Muscle of back (tissue), 13 donors: ENCODE measurements at places on chromosomes 6 and 20.

DNA sequence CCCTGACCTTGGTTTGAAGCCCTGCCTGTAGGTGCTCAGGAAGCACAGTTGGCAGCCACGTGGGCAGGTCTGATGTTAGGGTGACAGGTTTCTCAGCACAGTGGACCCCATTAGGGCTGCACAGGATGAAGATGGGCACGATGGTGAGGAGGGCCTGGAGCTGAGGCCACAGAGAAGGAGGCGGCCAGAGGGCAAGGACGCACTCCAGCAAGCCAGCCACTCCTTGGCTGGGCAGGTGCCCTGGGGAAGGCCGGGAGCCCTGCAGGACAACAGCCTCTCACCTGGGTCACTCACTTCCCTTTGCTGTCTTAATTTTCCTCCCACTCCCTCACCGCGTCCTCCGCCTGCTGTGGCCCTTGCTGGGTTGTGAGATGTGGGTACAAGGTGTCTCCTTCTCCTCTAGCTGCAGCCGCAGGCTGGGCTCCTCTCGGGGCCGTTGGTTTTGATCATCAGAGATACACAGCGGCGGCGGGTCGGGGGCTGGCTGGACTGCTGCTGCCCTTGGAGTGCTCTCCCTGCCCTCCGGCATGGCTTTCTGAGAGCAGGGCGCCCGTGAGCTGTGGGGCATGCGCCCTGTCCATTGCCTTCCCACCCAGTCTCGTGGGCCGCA is 5.7 kb downstream of the OSBPL2 start:
- no peak for DNase-seq

DNA sequence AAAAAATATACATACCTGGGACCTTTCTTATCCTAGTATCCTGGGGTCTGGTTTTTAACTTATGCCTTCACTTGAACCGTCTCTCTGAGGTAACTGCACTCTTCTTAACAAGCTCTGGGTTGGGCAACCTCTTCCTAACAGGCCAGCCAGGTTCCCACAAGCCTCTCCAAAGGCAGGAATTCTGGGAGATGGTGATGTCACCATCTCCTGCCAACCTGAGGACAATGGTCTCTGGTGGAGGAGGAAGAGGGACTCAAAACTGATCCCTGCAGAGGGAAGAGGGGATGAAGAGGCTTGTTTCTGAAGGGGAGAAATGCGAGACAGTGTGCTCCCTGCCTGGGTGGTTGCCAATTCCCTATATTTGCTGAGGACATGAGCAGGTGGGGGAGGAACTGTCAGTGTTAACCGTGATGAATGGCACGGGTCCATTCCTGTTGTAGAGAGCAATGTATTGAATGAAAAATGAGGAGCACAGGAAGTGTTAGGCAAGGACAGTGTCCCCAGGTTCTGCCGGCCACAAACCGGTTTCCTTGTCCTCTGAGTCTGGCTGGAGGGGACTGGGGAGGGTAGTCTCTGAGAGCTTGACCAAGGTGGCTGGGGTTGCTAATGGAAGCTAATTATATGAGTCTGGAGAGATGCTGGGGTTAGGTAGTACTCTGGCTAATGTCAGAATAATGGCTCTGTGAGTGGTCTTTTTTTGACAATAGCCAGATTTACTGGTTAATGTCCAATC is 95.5 kb downstream of the KCNB1 start:
- no peak for DNase-seq

DNA sequence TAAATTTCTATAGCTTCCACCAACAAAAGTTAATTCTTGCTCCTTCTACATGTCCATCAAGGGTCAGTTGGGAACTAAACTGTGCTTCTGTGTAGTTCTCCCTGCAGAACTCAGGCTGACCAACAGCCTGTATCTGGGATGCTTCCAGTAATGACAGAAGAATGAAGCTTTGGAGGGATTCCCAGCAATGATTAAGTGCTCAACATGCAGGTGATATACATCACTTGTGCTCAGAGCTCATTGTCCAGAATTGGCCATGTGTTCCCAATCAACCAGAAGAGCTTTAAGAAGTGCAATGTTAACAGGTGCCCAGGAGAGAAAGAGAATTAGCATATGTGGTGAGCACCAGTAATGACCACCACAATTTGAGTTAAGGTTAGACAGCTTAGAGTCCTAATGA is 37.4 kb upstream of the SNRPB2 start:
- no peak for DNase-seq

GRCh38 chr6:54899442-54899841 is 52.9 kb downstream of the FAM83B start:
- DNase-seq: no peak

DNA sequence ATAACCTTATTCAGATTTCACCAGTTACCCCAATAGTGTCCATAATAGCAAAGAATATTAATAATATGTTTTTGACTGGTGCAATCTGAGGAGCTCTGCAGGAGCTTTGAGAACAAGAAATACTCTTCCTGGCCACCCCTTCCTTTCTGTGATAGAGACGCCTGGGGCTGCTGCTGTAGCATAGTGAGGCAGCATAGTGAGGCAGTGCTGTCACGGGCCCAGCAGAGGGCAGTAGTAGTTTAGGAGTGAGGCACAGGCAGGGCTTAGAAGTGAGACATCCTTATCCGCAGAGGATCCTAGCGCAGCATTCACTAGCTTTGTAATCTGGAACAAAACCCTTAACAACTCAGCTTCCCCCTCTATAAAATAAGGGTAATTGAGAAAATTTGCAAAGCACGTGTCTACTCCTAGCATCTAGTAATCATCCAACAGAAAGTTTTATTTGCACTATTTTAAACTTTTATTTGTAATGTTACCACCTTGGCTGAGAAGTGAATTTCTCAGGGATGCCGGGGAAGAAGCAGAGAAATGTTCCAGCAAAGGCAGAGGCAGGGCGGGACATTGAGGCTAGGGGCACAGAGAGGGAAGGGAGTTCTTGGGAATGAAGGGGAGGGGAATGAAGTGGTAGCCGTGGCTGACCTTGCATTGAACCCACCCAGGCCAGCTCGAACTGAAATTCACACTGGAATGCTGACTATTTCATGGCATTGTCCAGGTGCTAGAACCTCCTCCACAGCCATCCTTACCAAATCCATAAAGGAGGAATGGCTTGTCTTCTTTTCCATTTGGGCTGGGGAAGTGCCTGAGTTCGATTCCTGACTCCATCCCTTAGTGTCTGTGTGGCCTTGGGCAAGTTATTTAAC is 78.8 kb downstream of the CDS2 start:
- peak; percentile 41 for DNase-seq

DNA sequence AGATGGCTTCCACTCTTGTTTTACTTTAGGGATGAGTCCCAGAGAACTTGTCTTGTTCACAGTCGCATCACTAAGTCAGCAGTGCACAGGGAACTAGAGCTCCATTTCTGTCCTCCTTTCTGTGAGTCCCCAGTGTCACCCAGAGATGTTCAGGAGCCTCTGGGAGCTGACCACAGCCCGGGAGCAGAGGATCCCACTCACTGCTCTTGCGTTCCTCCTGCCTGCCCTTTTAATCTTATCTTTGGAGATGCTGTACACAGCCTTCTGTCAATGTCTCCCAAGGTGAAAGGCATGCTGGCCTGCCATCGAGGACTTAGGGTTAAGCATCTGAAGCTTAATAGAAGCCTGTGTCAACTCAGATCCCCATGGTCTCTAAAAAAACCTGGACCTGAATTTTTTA is 71.2 kb downstream of the IGF2R start:
- DNase-seq: no peak

- no peak for DNase-seq
Measured at GRCh38 chr6:158471339-158471738, 88.6 kb upstream of the TMEM181 start.

DNA sequence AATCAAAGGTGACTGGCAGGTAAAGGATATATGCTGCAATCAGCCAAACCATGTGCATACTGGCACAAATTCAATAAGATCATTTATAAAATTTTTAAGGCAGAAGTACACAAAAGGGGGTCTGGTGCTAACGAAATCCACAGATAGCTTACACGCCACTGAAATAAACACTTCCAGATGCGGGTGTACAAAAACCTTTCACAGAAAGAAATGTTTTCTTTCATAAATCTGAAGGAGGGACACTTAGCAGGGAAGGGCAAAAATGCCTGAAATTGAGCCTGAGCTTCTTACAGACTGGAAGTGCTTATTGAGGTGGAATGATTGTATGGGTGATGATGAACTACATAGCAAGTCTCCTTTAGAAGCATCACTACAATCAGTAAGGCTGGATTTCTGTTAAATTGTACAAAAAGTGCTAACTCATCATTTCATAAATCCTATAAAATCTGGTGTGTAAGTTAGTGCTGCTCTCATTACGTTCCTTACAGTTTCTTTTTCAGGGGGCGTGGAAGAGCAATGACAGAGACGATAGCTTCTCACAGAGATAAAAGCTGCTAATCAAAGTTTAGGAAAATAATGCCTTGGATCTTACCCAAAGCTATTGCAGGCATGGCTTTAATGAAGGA is 409.3 kb upstream of the RUNX2 start:
- no peak for DNase-seq

DNA sequence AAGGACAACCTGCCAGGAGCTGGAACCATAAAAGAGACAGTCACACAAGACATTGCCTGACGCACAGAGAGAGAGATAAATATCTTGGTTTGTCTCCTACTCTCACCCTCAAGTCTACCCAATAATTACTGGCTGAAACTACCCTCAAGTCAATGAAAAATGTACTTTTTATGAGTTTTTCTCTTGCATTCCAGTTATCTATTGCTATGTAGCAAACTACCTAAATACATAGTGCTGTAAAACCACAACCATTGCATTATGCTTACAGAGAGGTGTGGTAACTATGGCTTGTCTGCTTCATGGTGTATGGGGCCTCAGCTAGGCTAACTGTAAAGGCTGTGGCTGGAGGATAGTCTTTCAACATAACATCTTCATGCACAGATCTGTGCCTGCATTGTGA is 247.8 kb downstream of the HAO1 start:
- DNase-seq: no peak

GRCh38 chr6:131231103-131231502 is 95.8 kb downstream of the AKAP7 start:
- DNase-seq: no peak

- DNase-seq: peak; percentile 19
Measured at GRCh38 chr20:33914919-33915318, 78.8 kb upstream of the RALY start.

- DNase-seq: no peak
Measured at GRCh38 chr20:63223121-63223825, 7.3 kb upstream of the YTHDF1 start.

DNA sequence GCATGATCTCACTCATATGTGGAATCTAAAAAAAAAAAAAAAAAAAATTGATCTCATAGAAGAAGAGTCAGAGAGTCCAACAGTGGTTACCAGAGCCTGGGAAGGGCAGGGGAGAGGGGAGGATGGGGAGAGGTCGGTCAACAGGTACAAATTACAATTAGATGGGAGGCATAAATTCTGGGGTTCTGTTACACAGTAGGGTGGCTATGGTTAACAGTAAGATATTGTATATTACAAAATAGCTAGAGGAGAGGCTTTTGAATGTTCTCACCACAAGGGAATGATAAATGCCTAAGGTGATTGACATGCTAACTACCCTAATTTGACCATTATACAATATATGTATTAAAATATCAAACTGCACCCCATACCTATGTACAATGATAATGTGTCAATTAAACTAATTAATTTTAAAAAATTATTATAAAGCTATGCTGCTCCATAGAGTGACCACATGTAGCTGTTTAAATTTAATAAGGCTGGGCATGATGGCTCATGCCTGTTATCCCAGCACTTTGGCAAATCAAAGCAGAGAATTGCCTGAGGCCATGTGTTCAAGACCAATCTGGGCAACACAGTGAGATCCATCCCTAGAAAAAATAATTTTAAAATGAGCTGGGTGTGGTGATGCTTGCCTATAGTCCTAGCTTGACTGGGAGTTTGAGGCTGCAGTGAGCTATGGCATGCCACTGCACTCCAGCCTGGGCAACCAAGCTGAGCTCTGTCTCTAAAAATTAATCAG is 70.9 kb downstream of the SNX5 start:
- no peak for DNase-seq

DNA sequence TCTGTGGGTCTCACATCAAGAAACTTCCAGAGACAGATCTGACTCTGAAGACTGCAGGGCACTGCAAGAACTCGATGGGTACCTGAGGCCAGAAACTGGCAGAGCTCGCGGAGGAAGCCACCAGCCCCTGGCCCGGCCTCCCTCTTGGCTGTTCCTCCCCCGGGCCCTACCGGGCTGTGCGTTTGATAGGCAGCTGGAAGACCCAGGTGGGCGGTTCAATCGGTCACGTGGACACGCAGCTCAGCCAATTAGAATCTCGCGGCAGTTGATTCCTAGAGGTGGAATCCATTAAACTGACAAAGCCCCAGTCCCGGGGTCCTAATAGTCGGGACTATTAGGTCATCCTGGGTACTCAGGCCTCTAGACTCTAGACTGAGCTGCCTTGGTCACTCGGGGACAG is 154.2 kb upstream of the PROKR2 start:
- no peak for DNase-seq

GRCh38 chr6:33018904-33019303 is 9.5 kb upstream of the HLA-DOA start:
- peak; percentile 33 for DNase-seq

GRCh38 chr6:159953091-159953601 is 15.7 kb upstream of the IGF2R start:
- DNase-seq: peak; percentile 55

- no peak for DNase-seq
Measured at GRCh38 chr6:155247618-155248007, 16.2 kb upstream of the CLDN20 start.

GRCh38 chr20:4836935-4837334 is 115.2 kb downstream of the PRND start:
- peak; percentile 61 for DNase-seq

DNA sequence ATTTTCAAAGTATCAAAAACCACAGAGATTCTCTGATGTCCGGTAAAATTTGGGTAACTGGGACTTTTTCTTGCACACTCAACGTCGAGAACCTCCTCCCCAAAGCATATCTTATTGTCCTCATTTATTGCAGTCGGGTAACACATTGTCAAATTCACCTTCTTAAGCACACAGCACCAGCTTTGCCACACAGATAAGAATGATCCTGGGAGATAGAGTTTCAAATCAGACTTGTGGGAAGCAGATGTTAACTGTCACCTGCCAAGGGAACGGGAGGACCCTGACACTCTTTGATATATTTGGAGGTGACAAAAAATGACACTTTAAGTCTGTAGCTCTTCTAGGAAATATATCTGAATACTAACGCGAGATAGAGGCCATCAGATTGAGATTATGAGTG is 282.1 kb upstream of the BMP2 start:
- DNase-seq: no peak

DNA sequence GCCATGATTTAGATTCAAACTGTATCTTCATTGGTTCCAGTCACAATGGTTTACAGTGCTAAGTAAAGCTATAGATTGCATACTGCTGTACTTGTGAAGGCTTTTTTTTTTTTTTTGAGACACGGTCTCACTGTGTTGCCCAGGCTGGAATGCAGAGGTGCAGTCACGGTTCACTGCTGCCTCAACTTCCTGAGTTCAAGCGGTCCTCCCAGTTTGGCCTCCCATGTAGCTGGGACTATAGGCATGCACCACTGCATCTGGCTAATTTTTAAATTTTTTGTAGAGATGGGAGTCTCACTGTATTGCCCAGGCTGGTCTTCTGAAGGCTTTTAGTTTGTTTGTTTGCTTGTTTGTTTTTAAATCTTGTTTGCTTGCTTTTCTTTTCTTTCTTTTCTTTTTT is 24.9 kb downstream of the ITCH start:
- DNase-seq: no peak
